CD4-positive, alpha-beta T cell treated with Interleukin-1 beta for 1 hour (primary cell): ENCODE measurements at places on chromosomes 3 and 15.
A peak's percentile ranks its signal among the peaks of the same experiment; 100 is the strongest.

GRCh38 chr3:103818800-103819199 is 1384.0 kb downstream of the ZPLD1 start:
- DNase-seq = no peak

- DNase-seq = no peak
Observed at GRCh38 chr3:55313666-55314065, 173.4 kb downstream of the WNT5A start.

DNA sequence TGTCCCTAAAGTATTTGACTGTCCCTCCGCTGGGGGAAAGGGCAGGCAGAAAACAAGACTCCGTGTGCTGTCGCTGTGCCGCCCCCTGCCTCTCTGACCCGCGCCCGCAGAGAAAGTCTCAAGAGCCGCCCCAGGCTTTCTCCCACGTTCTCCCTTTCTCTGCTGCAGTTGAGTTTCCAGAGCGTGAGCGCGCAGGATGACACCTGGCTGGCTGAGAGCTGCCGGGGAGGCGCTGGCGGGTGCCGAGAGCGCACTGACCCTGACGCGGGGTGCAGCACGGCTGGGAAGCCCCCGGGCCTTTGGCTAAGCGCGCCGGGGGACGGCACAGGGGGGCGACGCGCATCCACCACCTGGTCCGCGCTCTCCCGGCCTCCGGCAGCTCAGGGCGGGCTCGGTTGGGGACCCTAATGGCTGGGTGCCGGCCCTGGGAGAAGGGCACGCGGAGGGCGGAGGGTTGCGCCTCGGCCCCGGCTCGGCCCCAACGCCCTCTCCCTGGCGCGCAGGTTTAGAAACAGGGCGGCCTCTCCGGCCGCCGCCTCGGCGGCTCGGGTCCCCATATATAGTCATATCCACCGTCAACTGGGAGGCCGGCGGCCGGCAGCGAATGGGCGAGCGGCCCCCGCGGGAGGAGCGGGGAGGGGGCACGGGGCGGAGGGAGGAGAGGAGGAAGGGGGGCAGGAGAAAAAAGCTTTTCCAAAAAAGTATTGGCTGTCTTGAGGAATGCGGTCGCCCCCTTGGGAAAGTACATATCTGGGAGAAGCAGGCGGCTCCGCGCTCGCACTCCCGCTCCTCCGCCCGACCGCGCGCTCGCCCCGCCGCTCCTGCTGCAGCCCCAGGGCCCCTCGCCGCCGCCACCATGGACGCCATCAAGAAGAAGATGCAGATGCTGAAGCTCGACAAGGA is at the start of gene TPM1:
Gene TPM1 (plus strand): TSS at position 774 of the 903 bp plus-strand sequence. CDS start 83 bp downstream, at position 857.
- no peak for DNase-seq

- no peak for DNase-seq
Observed at GRCh38 chr3:16898595-16899395, 14.0 kb downstream of the PLCL2 start.

DNA sequence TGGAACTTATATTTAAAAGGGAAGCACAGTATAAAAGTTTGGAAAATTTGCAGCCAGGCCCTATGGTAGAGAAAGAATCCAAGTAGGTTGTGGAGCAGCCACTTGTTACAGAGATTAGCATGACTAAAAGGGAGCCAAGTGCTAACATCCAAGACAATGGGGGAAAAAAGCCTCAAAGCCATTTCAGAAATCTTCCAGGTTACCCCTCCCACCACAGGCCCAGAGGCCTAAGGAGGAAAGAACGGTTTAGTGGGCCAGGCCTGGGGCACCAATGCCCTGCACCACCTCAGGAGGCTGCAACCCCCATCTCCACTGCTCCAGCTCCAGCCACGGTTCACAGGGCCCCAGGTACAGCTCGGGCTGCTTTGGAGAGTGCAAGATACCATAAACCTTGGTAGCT is 69.9 kb downstream of the IGF2BP2 start:
- no peak for DNase-seq

DNA sequence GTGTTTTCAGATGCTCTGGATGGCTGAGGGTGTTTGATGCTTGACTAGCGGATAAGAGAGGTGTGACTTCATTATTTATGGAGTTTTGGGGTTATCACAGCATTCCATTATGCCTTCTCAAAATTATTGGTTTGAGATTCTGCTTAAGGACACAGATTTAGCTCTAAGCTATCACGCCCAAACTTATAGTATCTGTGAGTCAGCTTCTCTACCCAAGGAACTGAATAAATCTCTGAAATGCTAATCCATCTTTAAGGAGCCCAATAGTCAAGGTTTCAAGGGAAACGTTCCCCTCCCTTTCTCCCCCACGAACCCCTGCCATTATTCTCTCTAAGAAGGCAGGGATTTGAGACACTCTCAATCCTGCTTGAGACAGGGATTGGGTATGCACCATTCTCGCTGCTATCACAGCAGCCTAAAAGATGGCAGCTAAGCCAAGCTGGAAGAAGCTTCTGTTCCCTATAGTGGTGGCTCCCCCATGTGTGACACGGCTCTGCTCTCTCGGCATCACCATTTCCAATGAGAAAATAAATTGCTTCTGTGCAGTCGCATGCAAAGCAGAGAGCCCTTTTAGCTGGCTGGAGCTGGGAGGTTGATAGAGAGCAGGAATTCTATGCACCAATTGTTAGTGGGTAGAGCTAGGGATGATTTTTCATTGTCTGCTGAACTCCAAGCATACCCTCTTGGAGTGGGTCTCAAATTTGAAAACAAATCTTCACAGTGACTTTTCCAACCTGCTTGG is 151.1 kb downstream of the IL20RB start:
- DNase-seq = no peak

GRCh38 chr15:63251701-63252100 is 25.7 kb upstream of the APH1B start:
- DNase-seq = no peak

- DNase-seq = no peak
Observed at GRCh38 chr3:167940241-167940640, 155.5 kb downstream of the GOLIM4 start.

DNA sequence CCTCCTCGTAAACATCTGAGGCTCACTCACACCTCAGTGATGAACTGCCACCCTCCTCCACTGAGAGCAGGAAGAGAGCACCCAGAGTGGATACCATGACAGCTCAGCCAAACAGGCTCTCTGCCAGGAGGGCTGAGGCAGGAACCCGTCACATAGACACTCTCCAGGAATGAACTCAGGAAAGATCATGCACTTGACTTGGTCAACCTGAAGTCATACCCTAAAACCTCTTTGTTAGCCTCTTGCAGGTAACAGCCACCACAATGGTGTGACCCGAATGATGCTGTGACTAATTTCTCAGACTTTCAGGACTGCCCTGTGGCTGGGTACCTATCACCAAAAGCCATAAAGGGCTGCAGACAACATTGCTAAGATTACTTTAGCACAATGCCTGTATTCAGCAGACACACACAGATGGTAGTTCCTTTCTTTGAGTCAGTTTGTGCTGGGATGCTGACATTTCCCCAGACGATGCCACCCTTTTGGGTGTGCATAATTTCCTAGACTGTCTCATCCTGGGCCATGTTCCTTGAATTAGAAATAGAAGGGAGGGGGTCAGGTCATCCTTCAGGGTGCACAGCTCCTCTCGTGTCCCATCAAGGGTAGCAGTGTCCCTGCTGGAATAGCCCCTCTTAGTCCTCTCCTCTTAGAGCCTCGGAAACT is 30.3 kb downstream of the CX3CR1 start:
- no peak for DNase-seq

DNA sequence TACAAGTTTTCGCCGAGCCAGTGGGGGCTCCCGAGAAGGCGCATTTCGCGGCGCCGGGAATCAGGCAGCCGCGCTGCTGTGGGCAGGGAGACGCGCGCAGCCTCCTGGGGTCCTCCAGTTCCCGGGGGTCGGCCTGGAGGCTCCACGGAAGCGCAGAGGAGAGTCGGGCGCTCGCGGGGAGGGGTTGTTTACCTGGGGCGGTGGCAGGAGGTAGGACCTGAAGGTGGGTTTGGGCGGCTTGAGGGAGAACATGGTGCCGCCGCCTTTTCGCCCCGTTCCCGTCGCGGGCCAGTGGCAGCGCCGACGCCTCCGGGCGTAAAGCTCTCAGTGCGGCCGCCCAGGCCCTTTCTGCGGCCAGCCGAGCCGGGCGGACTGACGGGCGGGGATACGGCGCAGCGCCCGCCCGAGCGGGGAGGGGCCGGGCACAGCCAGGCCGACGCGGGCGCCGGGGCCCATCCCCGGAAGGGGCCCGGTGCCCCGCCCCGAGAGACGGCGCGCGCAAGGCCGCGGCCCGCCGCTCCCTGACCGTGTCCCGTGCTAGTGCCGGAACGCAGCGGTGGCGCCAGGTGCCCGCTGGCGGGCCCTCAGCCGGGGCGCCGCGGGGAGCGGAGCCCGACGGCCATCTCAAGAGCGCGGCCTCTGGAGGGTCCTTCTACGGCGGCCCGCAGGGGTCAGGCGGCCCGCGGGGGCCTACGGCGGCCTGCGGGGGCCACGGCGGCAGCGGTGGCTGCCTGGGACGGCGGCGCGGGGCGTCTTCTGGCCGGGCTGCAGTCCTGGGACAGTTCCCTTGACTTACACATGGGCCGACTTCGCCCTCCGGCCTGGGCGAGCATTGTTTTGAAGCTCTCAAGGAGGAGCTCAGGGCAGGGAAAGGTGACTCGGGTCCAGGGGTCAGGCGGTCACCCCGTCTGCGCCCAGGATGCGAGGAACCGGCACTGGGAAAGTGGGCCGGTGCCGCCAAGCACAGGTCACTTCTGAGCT is at the start of gene MTMR10:
Gene MTMR10 (minus strand): TSS at position 374 of the 981 bp plus-strand sequence. CDS start 122 bp downstream, at position 252.
- DNase-seq = peak; percentile 81

- DNase-seq = no peak
Observed at GRCh38 chr3:184635774-184636173, 74.2 kb downstream of the EPHB3 start.

GRCh38 chr3:45497963-45498362 is 96.6 kb upstream of the LIMD1 start:
- DNase-seq = peak; percentile 15

DNA sequence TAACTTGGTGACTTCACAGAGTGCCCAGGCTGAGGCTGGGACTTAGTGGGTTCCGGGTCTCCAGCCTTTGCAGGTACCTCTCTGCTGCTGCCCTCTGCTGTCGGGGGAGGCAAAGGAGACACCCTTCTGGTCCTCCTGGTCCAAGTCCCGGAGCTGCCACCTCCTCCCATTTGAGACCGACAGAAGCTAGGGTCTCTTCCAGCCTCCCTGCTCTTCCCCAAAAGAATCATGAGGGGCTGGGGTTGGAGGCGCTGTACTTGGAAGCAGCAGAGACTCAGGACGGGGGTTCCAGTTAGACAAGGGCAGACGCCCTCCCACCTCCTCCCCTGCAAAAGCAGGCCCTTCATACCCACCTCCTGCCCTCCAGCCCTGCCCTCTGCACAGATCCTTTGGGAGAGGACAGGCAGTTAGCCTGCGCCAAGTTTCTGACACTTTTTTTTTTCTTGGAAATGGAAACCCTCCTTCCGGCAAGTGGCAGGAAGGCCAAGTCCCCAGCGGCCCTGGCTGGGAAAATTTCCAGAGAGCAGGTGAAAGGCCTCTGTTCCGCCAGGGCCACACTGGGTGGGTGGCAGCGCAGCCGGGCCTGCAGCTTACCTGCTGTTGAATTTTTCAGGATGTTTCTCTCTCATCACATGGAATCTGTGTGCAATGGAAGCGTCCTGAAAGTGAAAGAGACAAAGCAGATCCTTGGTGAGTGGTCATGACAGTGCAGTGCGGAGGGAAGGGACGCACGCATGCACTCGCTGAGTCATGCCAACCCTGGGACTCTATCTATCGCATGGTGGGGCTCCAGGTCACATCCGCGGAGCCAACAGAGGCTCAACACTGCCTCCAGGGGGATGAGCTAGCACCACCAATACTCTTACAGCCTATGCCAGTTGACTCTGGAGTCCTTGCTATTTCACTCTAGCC is 119.9 kb downstream of the DGKG start:
- DNase-seq = peak; percentile 43

DNA sequence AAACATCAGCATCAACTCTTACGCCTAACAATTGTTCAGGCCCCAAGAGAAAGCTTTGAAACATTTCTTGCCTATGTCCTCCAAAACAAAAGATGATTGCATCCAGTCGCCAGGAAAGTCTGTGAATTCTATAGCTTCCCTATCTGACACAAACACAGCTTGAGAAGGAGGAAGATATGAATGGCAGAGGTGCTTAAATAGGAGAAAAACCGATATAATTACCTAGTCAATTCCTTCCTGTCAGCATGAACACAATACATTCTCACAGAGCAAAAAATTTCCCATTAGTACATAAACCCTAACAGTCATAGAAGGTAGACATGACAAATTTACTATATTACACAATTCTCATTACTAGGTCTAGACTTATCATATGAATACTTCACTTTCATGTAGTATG is 326.5 kb downstream of the CGGBP1 start:
- DNase-seq = no peak

- no peak for DNase-seq
Observed at GRCh38 chr3:104069114-104069513, 1297.6 kb upstream of the ALCAM start.

DNA sequence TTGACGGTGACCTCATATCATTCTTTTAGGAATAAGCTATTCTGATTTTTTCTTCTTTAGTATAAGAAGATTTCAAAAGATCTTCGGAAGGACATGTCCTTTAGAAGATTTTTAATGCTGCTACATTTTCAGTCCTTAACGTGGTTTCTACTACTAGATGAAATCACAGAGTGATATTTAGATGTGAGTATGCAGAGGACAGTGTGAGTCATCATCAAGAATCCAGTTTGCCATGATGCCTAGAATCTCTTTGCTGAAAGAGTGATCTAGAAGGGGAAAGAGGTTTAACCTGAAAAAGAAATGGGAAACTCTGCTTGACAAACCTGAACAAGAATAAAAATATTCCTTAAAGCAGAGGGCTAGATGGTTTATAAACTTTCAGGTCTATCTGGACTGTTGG is 43.2 kb downstream of the SLC7A14 start:
- DNase-seq = no peak
